Large intestine (tissue), 12 donors: ENCODE measurements at places on chromosomes 1 and 21. TPM values are rescaled to one million over a fixed set of nuclear protein-coding genes. Genes with fewer than 3 reads are reported as not detected.

The OR2L8 gene
- polyA plus RNA-seq: not detected

The ELF3 gene
- polyA plus RNA-seq: 594 TPM

The PTPRC gene
- polyA plus RNA-seq: 18.9 TPM

The ST6GALNAC5 gene
- 6.1 TPM for polyA plus RNA-seq

The HEYL gene
- 6.4 TPM for polyA plus RNA-seq

The NIBAN1 gene
- 5.1 TPM for polyA plus RNA-seq

The TAL1 gene
- polyA plus RNA-seq: 2.2 TPM

The ADCY10 gene
- 0.25 TPM for polyA plus RNA-seq

The FOXO6 gene
- 6.4 TPM for polyA plus RNA-seq

The ZSWIM5 gene
- 9.3 TPM for polyA plus RNA-seq

The DLGAP3 gene
- 0.42 TPM for polyA plus RNA-seq

The LHX8 gene
- not detected for polyA plus RNA-seq

The MSH4 gene
- 0.24 TPM for polyA plus RNA-seq

The TEX38 gene
- 0.09 TPM for polyA plus RNA-seq

The UQCRHL gene
- polyA plus RNA-seq: 4.1 TPM

The ADORA3 gene
- 2.9 TPM for polyA plus RNA-seq

The OR2L13 gene
- polyA plus RNA-seq: 0.09 TPM

The TACSTD2 gene
- polyA plus RNA-seq: 2.6 TPM

The SLC22A15 gene
- polyA plus RNA-seq: 2.8 TPM

The EPHA10 gene
- polyA plus RNA-seq: 1.2 TPM

The BEND5 gene
- polyA plus RNA-seq: 7.7 TPM

The USP16 gene
- polyA plus RNA-seq: 45.1 TPM

The CPLANE2 gene
- polyA plus RNA-seq: 6.2 TPM

The SH3D21 gene
- polyA plus RNA-seq: 24.2 TPM

The SH3BGR gene
- 4.1 TPM for polyA plus RNA-seq

The TLR5 gene
- 1.9 TPM for polyA plus RNA-seq

The PRRC2C gene
- polyA plus RNA-seq: 107 TPM
